ENCODE measurements at places on chromosomes 16 and 17.

DNA sequence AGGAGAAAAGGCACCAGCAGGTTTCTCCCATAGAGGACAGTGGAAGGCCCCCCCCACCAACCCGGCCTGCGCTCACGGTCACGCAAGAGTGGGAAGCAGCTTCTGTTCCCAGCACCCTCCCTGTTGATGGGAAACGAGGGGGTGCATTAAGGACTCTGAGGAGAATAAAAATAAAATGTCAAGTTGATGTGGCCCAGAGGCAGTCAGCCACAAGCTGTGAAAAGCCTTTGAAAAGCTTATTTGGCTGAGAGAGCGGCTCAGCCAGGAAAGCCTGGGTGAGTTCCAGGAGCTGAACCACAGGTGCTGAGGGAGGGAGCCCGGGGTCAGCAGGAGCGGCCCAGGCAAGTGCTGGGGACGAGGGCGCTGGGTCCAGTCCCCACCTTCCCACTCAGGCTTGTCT lies 26.9 kb upstream of the SPATA32 start:
- no peak for DNase-seq

DNA sequence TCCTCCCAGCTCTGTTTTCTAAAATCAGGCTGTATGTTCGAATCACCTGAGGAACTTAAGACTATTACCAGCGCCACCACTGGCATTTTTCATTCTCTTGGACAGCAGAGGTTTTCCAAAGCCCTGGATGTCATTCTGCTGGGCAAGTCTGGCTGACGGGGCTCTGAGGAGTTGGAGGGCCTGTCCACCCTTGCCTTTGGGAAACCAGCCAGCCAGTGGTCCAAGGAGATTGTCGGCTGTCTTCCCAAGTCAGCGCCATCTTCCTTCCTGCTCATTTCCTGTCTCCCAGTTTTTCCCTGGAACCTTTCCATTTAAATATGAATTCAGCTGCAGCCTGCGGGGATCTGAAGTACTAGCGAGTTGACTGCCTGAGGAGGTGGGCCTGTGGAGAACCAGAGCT lies 258.3 kb downstream of the PRKCA start:
- DNase-seq: no peak

DNA sequence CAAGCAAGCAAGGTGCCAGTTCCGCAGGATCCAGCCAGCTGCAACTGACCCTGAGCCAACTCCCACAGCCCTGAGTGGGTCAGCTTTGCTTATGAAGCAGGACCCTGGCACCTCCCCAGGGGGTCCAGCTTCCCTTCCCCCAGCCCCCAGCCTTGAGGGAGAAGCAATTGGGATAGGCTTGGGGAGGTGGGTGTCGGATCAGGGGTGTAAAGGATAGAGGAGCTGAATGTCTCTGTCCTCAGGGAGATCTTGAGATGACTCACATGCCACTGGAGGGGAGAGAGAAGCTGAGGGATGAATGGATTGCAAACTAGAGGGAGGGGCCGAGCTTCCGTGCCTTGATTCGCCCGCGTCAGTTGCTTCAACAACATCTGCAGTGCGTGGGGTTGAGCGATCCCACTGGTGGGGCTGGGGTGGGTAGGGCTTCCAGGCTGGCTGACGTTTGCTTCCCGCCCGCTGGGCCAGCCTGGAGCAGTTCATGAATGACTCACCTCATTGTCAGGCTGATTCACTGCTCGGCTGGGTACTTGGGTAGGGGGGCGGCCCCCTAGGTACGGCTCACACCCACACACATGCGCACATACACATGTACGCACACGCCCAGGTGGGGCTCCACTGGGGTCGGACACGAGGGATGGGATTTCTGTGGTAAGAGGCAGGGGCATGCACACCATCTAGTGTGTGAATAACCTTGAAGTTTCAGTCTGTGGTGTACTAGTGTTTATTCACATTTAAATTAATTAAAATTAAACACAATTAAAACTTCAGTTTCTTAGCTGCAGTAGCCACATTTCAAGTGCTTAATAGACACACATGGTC lies 3.6 kb upstream of the HROB start:
- peak; percentile 34 for DNase-seq

GRCh38 chr17:66661411-66662256 lies 173.3 kb upstream of the CACNG5 start:
- no peak for DNase-seq

DNA sequence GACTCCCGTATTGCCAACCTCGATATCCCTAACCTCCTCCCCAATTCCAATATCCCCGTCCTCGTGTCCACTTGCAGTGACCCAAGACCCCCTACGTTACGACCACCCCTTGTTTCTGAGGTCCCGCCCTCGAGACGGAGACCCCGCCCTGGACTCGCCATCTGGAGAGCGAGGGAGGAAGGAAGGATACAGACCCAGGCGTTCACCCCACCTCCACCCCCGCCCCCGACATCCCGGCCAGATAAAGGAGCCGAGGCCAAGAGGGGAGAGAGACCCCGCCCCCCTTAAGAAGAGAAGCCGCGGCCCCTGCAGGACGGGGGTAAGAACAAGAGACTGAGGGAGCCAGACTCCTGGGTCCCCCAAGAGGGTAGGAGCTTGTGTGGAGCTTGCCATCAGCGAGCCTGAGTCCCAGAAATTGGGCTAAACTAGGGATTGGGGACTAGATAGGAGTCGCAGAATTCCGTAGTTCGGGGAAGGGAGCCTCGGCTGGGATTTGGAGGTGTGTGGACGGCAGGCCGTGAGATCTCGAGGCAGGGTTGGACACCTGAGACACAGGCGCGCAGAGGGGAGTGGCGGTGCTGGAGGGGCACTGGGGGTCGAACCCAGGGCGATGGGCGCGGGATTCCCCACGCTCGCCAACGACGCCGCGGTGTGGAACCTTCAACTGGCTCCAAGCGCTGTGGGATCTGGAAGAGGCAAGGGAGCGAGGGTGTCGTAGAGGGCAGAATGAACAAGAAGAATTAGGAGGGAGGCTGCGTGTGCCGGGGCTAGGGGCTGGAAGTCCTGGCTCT lies at the start of gene BCL6B:
Gene BCL6B (plus strand): TSS at position 270 of the 791 bp plus-strand sequence. CDS start 622 bp downstream, outside the sequence.
- no peak for DNase-seq

GRCh38 chr17:12996941-12997340 lies 20.9 kb downstream of the ELAC2 start:
- DNase-seq: no peak

DNA sequence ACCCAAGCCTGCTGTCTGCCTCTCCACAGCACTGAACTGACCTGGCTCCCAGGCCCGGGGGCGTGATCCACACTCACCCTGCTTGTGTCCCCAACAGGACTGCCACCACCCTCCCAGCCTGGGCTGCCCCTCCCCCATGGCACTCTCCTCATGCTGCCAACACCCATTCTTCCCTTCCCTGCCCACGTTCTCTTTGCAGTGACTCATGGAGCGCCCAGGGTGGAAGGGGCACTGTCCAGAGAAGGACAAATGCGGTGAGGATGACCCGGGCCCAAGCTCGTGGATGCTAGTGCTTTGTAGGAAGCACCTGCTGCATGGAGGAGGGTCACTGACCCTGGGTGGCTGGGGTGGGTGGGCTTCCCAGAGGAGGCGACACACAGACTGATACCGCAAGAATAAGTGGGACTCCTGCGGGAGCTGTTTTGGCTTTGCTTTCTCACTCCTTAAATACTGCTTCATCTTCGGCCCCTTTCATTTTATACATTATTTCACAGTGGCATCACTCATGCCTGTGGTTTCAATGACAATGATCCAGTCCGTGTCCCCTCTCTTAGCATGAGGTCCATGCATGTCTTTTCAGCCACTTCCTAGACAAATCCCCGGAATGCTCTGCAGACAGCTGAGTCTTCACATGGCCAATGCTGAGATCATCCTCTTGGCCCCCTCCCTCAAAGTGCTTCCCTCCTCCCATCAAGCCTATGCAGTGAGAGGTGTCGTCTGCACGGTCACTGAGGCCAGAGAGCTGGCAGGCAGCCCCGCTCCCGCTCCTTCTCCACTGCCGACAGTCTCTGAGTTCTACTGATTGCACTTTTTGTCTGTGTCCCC lies 17.6 kb downstream of the CDK5R1 start:
- DNase-seq: no peak

GRCh38 chr16:78221892-78222291 lies 122.4 kb downstream of the WWOX start:
- no peak for DNase-seq

DNA sequence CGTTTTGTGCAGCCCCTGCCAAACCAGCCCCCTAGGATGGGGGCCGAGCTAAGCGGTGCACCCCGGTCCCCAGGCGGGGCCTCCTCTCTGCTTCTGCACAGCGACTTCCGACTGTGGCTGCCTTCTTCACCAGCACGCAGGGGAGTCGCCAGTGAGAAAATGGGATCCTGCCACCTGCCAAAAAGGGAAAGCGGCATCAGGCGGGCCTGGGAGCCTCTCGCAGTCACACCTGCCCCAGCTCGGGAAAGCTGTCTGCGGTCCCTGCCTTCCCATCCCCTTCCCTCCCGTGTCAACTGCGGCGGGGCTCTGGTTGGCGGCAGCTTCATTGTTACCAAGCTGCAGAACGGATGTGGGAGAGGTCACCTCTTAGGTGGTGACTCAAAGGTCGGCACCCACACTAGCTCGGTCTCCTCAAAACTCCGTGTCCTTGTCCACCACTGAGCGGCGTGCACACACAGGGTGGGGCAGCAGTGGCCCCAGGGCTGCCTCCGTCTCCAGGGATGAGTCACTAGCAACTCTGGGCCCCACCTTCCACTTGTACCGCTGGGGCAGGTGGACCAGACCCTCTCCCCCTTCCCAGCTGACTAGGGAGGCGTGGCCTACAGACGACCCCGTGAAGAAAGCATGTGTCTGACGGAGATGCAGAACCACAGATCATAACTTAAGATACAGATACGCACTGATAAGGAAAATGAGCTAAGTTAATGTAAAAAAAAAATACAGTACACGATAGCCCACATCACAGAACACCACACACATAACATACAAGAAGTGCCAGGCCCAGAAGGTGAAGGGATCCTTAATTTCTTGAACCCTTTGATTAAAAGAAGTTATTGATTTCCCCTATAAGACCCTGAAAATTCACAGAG lies 1.5 kb upstream of the PCYT2 start:
- DNase-seq: no peak

- DNase-seq: no peak
These were observed 19.0 kb upstream of the TUBG2 start for GRCh38 chr17:42640121-42640520.

GRCh38 chr16:63372815-63373214 lies 1336.6 kb upstream of the CDH8 start:
- DNase-seq: no peak

DNA sequence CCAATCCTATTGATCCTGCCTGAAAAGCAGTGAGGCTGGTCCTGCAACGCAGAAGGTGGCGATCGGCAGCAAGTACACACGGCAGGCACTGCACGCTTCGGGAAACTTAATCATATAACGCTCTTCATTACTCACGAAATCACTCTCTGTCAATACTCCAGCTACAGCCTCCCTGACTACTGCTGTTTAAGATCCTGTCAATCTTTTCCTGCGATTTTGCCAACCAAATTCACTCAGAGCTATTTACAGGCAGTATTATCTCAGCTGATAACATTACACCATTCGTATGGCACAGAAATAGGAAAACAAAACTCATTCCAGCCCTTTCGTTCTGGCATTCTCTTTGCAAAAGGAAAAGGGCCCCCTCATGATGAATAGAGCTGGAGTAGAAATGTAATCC lies 262.4 kb upstream of the CDH8 start:
- DNase-seq: no peak

DNA sequence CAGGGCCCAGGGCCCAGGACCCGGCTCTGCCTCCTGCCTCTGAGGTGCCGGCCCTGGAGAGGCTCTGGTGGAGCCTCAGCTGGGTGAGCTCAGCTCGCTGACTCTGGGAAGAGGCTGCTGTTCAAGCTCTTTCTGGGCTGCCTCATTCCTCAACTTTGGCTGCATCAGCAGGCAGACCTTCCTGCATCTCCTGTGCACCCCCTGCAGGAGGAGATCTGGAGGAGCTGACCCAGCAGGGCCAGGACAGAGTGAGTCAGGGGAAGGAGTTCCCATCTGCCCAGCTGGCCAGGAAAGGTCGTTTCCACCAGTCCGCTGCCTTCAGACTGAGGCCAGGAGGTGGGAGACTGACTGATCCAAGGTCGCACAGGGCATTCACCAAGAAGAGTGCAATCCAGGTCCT lies 10.7 kb downstream of the CRHR1 start:
- DNase-seq: peak; percentile 24

- peak; percentile 29 for DNase-seq
These were observed 675.3 kb downstream of the MAF start for GRCh38 chr16:78925083-78925767.

DNA sequence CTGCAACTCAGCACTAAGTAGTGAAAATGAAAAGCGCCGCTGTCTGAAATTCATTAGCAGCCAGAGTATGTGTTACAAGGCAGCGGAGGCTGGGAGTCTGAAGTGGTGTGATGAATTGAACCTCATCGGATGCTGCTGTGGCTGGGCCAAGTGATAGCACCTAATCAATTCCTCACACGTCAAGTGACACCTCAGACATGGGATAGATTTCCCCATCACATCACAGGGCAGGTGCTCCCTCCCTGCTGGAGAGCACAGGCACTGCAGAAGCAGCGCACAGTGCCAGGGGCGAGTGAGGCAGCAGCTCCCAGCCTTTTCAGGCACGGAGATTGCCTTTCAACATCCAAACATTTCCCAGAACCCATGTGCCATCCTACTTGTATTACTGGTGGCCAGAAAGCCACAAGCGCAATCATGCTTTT lies 32.2 kb downstream of the DRC3 start:
- DNase-seq: no peak

DNA sequence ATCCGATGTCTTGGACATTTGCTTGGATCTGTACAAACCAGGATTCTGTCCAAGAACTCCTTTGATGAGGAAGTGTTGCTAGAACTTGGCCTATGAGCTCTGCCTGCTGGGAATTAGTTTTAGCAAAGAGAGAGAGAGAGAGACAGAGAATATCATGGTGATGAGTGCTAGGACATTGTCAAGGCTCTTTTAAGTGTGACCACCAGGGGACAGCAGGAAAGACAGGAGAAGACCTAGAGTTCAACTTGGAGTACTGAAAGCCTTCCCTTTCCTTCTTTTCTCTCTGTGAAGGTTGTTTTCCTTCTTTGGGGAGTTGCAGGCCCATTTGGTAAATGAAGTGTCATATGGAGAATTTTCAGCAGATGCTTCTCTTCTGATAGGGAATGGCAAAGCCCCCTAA lies 389.2 kb upstream of the HSBP1 start:
- no peak for DNase-seq

DNA sequence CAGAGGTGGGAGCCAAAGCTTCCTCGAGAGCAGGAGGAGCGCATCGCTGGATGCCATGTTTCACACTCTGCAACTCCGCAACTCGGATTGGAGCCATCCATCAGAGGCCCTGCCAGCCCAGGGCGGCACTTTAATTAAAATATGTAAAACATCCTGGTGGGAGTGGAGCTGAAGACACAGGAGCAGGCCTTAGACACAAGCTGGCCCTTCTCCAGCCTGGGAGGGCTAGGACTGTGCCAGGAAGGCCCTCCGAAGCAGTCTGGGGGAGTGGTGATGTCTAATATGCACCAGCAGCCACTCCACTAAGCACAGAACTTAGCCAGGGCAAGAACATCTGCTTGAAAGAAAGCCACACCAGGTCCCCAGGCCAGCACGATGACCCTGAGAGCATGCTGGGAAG lies 5.8 kb upstream of the CCDC182 start:
- DNase-seq: no peak

- DNase-seq: peak; percentile 13
These were observed 118.8 kb downstream of the C16orf95 start for GRCh38 chr16:87198328-87198832.

- no peak for DNase-seq
These were observed 27.1 kb downstream of the MSI2 start for GRCh38 chr17:57283203-57283971.
